ENCODE measurements at places on chromosomes 16 and 17.

GRCh38 chr17:6072611-6073010 lies 2.4 kb downstream of the WSCD1 start:
- DNase-seq, result no peak

DNA sequence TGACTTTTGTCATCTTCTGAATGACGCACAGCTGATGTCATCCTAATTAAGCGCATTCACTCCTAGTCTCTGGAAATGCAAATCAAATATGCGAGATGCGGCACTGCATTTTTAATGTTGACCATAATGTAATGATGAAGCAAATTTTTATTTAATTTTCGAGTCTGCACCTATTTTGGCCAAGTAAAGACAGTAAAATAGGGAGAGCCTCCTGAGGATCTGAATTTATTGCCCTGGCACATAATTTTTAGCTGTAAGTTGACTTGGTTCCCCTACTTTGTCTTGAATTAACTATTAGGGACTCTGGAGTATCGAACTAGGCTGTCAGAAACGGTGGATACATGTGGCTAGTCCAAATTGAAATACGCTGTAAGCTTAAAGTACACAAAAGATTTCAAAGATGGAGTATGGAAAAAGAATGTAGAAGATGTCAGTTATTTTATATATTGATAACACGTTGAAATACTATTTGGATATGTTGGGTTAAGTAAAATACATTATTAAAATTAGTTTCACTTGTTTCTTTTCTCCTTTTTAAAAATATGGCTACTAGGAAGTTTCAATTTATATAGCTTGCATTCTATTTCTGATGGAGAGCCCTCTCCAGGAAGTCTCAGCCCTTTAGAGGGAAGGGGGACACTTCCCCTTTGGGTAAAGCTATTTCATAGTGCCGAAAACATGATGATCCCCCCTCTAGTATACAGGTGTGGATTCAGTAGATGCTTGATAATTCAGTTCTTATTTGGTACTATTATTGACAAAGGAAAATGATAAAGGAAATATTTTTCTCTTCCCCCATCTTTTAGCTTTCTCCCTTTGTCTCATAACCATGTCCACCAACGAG lies 991 bp downstream of the KPNA2 start:
- no peak for DNase-seq

DNA sequence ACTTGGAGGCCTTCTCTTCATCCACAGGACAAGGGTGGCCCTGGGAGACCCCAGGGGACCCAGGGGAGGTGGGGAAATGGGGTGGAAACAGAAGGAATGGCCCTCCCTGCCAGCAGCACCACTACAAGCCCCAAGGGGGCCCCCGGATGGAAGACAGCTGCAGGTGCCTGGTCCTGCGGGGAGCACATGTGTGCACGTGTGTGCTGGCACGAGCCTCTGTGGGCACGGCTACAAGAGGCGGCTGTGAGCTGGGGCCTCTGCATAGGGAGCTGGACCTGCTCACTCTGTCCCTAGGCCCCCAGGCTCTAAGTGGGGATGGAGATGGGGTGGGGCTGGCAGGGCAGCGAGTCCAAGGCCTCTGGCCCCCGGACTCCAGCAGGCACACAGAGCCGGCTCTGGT lies 13.2 kb upstream of the AATK start:
- DNase-seq, result no peak

- no peak for DNase-seq
These were observed 115.7 kb upstream of the KCNJ16 start for GRCh38 chr17:69959283-69959682.

DNA sequence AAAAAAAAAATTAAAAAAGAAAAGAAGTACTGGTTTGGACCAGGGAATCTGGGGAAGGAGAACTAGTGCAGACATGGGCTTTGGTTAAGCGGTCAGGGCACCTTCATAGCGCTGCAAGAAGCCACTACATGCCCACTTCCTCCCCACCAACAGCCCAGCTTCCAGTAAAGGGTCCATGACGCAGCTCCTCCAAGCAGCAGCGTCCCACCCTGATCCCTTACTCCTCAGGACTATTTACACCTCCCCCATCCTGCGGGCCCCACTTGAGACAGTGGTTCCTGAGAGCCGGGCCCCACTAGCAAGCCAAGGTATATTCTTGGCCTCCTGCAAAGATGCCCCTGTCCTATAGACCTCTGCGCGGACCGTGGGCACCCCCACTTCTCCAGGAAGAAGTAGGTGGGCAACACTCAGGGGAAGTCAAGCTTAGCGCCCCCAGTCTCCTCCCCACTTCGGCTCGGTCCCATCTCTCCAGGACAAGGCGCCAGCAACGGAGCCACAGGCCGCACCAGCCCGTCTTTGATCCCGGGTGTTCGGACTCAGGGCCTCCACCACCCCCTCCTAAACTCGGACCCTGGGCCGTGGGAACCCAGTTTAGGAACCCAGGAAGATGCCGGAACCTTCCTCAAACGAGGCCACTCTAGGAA lies 913 bp upstream of the PRR14 start:
- peak; percentile 80 for DNase-seq

DNA sequence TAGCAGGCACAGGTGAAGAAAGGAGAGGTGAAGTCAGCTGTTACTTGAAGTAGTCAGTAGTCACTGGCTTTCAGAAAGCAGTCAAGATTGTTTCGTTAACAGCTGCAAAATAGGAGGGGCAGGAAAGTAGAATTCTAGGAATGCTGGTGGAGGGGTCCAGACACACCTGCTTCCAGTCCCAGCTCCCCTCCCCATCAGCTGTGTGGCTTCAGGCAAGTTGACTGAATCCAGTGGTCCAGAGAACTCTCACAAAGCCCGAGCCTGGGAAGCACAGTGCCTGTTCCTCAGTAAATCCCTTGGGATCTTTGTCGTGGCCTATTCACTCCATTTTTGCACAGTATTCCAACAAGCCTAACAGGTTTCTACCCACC lies 4.6 kb upstream of the SOCS1 start:
- no peak for DNase-seq

DNA sequence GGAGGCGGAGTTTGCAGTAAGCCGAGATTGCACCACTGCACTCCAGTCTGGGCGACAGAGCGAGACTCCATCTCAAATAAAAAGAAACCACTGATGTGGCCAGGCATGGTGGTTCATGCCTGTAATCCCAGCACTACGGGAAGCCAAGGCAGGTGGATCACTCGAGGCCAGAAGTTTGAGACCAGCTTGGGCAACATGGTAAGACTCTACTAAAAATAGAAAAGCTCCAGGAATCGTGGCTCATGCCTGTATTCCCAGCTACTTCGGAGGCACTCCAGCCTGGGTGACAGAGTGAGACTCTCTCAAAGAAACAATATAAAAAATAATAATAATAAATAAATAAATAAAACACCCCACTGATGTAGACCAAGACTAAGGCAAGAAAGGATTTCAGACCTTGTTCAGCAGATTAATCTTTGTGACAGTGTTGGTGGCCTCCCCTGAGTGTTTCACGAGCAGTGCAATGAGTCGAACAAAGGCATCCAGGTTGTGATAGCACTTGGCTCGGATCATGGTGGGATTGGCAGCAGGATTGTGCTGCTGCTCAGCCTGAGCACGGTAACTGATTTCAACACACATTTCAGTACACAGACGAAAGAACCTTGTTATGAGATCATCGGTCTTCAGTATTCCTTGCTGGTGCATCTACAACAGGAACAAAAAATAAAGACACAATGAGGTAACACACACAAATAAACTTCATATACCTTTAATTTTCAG lies 18.6 kb downstream of the SETD6 start:
- no peak for DNase-seq

- no peak for DNase-seq
These were observed 21.3 kb downstream of the DEF8 start for GRCh38 chr16:89969741-89970410.

DNA sequence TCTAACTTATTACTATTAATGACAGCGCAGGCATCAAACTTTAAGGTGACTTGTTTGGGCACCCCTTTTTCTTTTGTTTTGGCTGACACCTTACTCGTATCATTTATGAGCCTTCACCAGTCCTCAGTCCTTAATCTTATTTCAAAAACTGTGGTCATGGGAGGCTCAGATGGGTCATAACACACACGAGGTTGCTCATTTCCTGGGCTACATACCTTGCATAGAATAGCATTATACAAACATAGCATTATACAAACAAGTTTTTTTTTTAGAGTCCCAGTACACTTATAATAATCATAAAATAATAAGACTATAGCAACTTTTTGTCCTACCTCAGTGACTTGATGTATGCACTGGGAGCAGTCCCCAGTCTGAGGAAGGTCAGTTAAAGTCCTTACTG lies 11.2 kb upstream of the ACSF2 start:
- DNase-seq, result no peak

- DNase-seq, result peak; percentile 37
These were observed 122.3 kb downstream of the DYNLRB2 start for GRCh38 chr16:80663078-80663477.

DNA sequence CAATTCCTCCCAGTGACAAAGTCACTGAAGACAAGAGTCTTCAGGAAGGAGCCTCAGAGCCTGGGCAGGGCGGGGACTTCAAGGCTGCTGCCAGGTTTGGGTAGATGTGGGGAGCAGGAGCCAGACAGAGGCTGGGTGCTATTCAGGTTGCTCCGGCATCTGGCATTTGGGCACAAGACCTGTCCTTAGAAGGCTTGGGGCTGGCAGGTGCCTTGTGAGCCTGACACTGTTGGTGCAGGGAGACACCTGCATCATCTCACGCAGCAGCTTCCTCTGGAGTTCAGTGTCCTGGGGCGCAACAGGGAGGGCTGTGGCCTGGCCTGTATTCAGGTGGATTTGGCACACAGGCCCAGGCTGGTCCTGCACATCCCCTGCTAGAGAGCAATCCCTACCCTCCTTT lies 65.0 kb downstream of the MPRIP start:
- no peak for DNase-seq
